ENCODE measurements at places on chromosomes 4 and X.

- H3K36me3 ChIP-seq: no peaks in the 10 kb centered on the region
- no peaks in the 10 kb centered on the region for H3K27me3 ChIP-seq
- no peak overlapping the region for H3K4me3 ChIP-seq
- no peak overlapping the region for H3K27ac ChIP-seq
- no peaks in the 10 kb centered on the region for H3K4me1 ChIP-seq
These were observed 12.5 kb downstream of the GRXCR1 start for GRCh38 chr4:42904986-42905385.

- H3K36me3 ChIP-seq: peaks cover 1% of the 10 kb centered on the region
- DNase-seq: no peak
- no peak overlapping the region for H3K27ac ChIP-seq
- peaks cover 27% of the 10 kb centered on the region for H3K4me1 ChIP-seq
- H3K27me3 ChIP-seq: no peaks in the 10 kb centered on the region
- H3K4me3 ChIP-seq: no peak overlapping the region
These were observed 40.8 kb downstream of the FAM241A start for GRCh38 chr4:112185740-112186670.

DNA sequence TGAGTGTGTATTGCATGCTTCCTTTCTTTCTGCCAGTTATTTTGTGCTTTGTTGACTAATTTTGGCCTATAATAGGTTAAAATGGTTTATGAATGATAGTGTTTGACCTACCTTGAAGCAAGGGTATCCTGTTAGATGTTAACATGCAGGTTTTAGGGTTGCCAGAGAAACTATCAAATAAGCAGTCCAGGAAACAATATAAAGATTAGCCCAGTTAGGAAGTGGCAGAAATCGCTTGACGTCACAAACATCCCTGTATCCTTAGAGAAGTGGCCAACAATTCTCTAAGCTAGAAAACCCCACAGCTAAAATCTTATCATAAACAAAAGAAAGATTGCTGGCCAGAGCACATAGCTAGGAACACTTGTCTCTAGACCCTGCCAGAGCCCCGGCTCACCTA, 3.8 kb downstream of the NAP1L5 start:
- peaks cover 12% of the 10 kb centered on the region for H3K4me1 ChIP-seq
- no peak overlapping the region for H3K27ac ChIP-seq
- DNase-seq: no peak
- H3K27me3 ChIP-seq: no peaks in the 10 kb centered on the region
- H3K36me3 ChIP-seq: peaks cover 14% of the 10 kb centered on the region

DNA sequence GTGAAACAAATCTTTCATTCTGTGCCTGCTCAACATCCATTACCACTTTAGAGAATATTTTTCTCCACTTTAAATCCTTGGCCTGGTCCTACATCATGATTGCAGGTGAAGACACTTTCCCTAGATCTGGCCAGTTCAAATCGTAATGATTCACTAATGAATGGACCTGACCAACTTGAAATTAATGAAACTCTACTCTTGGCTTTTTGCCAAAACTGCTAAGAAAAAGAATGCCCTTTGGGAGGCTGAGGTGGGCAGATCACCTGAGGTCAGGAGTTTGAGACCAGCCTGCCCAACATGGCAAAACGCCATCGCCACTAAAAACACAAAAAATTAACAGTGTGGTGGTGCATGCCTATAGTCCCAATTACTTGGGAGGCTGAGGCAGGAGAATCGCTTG, 1082.6 kb upstream of the LCORL start:
- no peak for DNase-seq
- no peaks in the 10 kb centered on the region for H3K36me3 ChIP-seq
- no peaks in the 10 kb centered on the region for H3K27me3 ChIP-seq
- H3K4me3 ChIP-seq: no peak overlapping the region

- no peaks in the 10 kb centered on the region for H3K27me3 ChIP-seq
- no peaks in the 10 kb centered on the region for H3K36me3 ChIP-seq
- H3K4me3 ChIP-seq: no peak overlapping the region
- H3K4me1 ChIP-seq: no peaks in the 10 kb centered on the region
These were observed 1402.8 kb downstream of the RAPGEF2 start for GRCh38 chr4:160505724-160506123.

DNA sequence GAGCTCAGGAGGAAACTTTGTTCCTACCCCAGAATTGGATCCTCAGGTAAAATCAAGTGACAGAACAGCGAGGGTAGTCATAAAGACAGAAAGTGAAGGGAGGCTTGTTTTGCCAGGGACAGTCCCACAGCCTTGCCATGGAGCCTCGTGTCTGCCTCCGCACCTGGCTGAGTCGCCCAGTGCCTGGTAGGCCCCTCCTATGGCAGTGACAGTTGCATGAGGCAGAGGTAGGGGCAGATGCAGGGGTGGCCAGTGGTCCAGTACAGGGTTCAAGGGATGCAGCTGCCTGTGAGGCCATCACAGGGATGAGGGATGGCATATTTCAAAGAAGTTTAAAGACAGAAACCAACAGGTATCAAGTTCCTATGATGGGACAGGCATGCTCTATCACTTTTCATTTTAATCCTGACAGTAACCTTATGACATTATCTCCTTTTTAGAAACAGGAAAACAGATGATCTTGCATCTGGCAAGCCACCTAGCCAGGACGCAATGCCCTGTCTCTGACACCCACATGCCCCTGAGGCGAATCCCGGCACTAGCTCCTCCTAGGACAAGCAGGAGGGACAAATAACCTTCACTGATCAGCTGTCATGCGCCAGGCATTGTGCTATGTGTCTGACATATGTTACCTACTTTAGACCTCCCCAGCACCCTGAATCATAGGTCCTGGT, 127.4 kb upstream of the ENPP6 start:
- H3K27ac ChIP-seq: no peak overlapping the region
- no peak overlapping the region for H3K4me3 ChIP-seq
- DNase-seq: no peak
- H3K27me3 ChIP-seq: peaks cover 1% of the 10 kb centered on the region

DNA sequence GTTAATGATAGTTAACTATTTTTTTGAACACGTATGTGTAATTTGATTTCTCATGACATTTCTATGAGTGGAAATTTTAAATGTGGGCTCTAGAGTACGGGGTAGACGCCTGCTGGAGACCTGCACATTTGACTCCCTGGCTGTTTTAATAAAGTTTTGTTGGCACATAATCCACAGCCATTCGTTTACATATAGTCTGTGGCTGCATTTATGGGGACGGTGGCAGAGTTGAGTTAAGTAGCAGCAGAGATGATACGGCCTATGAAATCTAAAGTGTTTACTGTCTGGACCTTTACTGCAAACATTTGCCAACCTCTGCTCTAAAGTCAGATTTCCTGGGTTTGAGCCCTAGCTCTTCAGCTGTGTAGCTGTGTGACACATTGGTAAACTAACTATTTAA, 118.8 kb downstream of the CHRNA9 start:
- no peaks in the 10 kb centered on the region for H3K36me3 ChIP-seq
- peaks cover 26% of the 10 kb centered on the region for H3K4me1 ChIP-seq
- no peak overlapping the region for H3K27ac ChIP-seq
- H3K4me3 ChIP-seq: no peak overlapping the region
- no peak for DNase-seq

DNA sequence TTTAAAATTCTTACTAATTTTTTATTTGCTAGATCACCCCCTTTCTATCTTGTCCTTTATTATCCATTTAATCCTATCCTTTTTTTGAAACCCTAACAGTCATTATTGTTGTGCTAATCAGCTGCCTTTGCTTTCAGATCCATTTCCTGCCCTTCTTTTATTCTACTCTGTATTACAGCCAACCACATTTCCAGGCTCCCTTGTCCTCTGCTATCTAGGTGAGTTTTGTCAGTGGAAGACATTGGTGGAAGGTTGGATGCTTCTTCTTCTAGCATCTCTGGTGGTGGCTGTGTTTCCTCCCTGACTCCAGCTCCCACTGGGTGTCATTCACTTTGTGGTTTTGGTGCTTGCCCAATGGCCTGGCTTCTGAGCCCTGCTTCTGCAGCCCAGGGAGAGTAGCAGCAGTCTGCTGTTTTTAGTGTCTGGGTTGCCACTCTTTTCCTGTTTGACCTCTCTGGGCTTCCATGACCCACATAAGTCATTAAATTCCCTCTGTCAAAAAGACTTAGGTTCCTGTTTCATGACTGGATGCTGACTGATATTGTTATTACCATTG, 225.2 kb upstream of the PGRMC2 start:
- H3K4me3 ChIP-seq: no peak overlapping the region
- H3K4me1 ChIP-seq: peaks cover 23% of the 10 kb centered on the region
- H3K36me3 ChIP-seq: peaks cover 11% of the 10 kb centered on the region
- no peak overlapping the region for H3K27ac ChIP-seq
- DNase-seq: no peak
- H3K27me3 ChIP-seq: peaks cover 3% of the 10 kb centered on the region

DNA sequence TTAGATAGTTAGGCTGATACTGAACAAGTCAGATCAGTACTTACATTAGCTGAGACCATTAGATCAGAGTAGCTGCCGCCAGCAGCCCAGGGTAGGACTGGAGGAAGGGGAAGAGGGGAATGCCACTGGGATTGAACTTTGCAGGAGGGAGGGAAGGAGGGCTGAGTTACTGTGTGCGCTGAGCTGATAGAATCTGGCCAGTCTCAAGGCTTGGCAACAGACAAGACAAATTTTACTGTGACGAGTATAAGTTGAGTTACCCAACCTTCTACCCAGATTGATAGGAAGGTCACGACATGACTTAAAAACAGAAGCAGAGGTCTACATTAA, 372.1 kb downstream of the OPHN1 start:
- no peak for DNase-seq
- no peak overlapping the region for H3K27ac ChIP-seq
- H3K4me1 ChIP-seq: peaks cover 6% of the 10 kb centered on the region

DNA sequence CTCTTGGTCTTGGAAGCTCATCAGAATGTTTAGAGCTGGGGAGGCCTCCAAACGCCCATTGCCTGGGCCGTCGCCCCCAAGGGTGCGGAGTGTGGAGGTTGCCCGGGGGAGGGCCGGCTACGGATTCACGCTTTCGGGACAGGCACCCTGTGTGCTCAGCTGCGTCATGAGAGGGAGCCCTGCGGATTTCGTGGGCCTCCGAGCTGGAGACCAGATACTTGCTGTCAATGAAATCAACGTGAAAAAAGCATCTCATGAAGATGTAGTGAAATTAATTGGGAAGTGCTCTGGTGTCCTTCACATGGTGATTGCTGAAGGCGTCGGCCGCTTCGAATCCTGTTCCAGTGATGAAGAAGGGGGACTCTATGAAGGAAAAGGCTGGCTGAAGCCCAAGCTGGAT, 23.3 kb downstream of the RGS12 start:
- no peak overlapping the region for H3K4me3 ChIP-seq
- H3K36me3 ChIP-seq: no peaks in the 10 kb centered on the region
- no peaks in the 10 kb centered on the region for H3K27me3 ChIP-seq
- no peak for DNase-seq
- no peak overlapping the region for H3K27ac ChIP-seq

- peaks cover 34% of the 10 kb centered on the region for H3K4me1 ChIP-seq
- H3K27ac ChIP-seq: peak overlapping the region; percentile 98
- peaks cover 52% of the 10 kb centered on the region for H3K36me3 ChIP-seq
- peaks cover 3% of the 10 kb centered on the region for H3K27me3 ChIP-seq
These were observed 1.3 kb upstream of the PIM2 start for GRCh38 chrX:48919947-48920717.

DNA sequence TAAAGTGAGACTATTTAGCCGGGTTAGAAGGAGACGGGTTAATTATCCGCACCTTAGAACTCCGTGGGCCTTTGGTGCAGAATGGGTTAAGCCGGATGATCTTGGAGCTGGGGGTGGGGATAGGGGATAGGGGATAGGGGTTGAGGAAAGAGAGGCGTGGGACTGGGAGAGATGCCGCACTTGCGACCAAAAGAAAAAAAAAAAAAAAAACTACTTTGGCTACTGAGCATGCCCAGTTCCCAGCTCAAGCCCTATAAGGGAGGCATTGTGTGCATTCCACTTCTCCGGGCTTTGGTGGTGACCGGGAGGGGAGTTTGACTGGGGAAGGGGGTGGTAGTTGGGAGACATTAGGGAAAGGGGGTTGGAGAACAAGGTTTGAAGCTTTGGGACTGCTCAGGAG, at the start of gene SLITRK4:
Gene SLITRK4 (minus strand): TSS at position 187 of the 400 bp plus-strand sequence. CDS start 4,993 bp downstream, outside the sequence.
- H3K4me3 ChIP-seq: no peak within 1 kb of the TSS
- no peak within 1 kb of the TSS for H3K27ac ChIP-seq
- no peak for DNase-seq
- peaks cover 11% of the 10 kb centered on the region for H3K27me3 ChIP-seq
- H3K36me3 ChIP-seq: no peaks in the 10 kb centered on the region
- no peaks in the 10 kb centered on the region for H3K4me1 ChIP-seq

GRCh38 chrX:109372291-109372690, 109.6 kb downstream of the GUCY2F start:
- DNase-seq: no peak
- H3K36me3 ChIP-seq: no peaks in the 10 kb centered on the region
- H3K4me1 ChIP-seq: no peaks in the 10 kb centered on the region
- no peak overlapping the region for H3K27ac ChIP-seq
- H3K27me3 ChIP-seq: no peaks in the 10 kb centered on the region

DNA sequence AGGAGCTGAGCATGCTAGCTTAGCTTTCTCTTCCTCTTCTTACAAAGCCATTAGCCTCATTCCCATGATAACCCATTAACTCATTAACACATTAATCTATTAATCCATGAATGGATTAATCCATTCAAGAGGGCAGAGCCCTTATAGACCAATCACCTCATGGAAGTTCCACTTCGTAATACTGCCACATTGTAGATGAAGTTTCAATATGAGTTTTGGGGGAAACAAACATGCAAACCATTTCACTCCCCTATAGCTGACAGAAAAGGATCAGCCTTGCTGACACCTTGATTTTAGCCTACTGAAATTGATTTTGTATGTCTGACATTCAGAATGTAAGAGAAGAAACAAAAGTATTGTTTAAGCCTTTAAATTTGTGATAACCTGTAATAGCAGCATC, 251.8 kb upstream of the GALNTL6 start:
- H3K4me1 ChIP-seq: no peaks in the 10 kb centered on the region
- DNase-seq: no peak
- H3K4me3 ChIP-seq: no peak overlapping the region
- no peak overlapping the region for H3K27ac ChIP-seq

- no peak overlapping the region for H3K27ac ChIP-seq
- H3K4me1 ChIP-seq: no peaks in the 10 kb centered on the region
- no peak overlapping the region for H3K4me3 ChIP-seq
- DNase-seq: no peak
These were observed 8.3 kb upstream of the ASB5 start for GRCh38 chr4:176277162-176277904.

DNA sequence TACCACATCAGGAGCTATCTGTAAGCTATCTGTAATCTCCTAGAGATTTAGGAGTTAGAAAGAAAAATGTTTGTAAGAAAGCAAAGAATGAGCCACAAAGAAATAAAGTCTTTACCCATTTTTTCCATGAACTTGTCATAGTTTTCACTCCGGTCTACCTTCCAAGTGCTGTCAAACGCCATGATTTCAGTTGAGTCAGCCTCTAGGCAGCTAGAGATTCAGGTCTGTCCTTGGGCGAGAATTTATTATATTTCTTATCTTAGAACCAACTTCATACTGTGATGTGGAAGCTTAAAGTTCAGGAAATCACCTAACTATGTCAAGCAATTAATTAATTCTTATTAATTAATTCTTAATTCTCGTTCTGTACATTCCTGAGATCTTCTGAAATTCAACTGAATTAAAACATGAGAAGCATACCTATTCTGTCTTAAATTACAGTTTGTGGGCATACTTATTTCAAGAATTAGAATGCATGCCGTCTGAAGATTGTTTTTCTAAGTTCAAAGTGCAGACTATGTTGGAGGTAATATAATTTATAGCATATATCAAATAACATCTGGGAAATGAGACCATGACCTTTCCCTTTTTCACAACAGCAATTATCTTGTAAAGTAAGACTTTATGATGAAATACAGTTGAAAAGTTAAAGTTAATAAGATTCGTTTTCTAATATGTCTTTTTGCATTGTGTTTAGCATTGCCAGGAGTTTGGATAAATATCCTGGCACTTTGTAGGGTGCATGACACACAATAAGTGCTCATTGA, at the start of gene FABP2:
Gene FABP2 (minus strand): TSS at position 218 of the 767 bp plus-strand sequence. CDS start 36 bp downstream, at position 182.
- H3K4me3 ChIP-seq: no peak within 1 kb of the TSS
- H3K4me1 ChIP-seq: no peaks in the 10 kb centered on the region
- DNase-seq: no peak
- H3K36me3 ChIP-seq: no peaks in the 10 kb centered on the region
